ENCODE measurements at places on chromosomes 2 and 18. TPM values are rescaled to one million over a fixed set of nuclear protein-coding genes. Genes with fewer than 3 reads are reported as not detected.

The UGT1A6 gene
- total RNA-seq = not detected

The SLC5A7 gene
- total RNA-seq = not detected

The DYNAP gene
- total RNA-seq = not detected

The MSH6 gene
- 74.0 TPM for total RNA-seq

The EPHA4 gene
- total RNA-seq = 19.8 TPM

The IL1RL1 gene
- 44.0 TPM for total RNA-seq

The LRP1B gene
- total RNA-seq = 0.07 TPM

The FAHD2B gene
- total RNA-seq = 9.2 TPM

The CNTNAP5 gene
- total RNA-seq = not detected

The CLEC4F gene
- not detected for total RNA-seq

The CD8A gene
- not detected for total RNA-seq

The CPO gene
- total RNA-seq = not detected

The LAMA1 gene
- not detected for total RNA-seq

The CAPN14 gene
- 0.23 TPM for total RNA-seq
